ENCODE measurements at places on chromosomes 7 and 10. TPM values are rescaled to one million over a fixed set of nuclear protein-coding genes. Genes with fewer than 3 reads are reported as not detected.

Gene ZPBP
- total RNA-seq: not detected

- no peak for DNase-seq
- H3K36me3 ChIP-seq: no peaks in the 10 kb centered on the region
- no peak overlapping the region for H3K4me3 ChIP-seq
- no peak overlapping the region for H3K27ac ChIP-seq
Observed at GRCh38 chr10:34380856-34381255, 434.2 kb downstream of the PARD3 start.

DNA sequence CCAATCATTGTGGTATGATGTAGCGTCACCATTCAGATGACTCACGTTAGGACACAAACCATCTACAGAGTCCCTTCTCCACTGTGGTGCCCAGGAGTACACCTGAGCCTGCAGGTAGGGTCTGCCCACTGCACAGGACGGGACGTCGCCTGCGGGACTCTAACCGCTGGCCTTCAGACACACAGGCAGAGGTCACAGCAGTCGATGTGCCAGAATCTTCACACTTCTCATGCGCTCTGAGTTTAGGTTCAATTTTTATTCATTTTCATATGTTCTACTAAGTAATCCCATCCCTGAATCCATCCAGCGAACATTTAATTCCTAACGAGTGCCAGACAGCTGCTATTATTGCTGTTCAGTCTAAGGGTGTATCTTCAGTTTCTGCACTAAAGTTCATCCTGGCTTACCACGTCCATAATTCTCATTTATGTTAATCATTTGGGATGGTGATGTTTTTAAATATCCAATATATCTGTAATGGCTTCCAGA, 73.3 kb downstream of the CXCL12 start:
- no peak overlapping the region for H3K27ac ChIP-seq
- H3K27me3 ChIP-seq: peaks cover 13% of the 10 kb centered on the region
- H3K36me3 ChIP-seq: no peaks in the 10 kb centered on the region
- peak overlapping the region; percentile 25 for H3K4me3 ChIP-seq
- no peak for DNase-seq
- H3K4me1 ChIP-seq: peaks cover 4% of the 10 kb centered on the region

Gene CHST3
- not detected for total RNA-seq

DNA sequence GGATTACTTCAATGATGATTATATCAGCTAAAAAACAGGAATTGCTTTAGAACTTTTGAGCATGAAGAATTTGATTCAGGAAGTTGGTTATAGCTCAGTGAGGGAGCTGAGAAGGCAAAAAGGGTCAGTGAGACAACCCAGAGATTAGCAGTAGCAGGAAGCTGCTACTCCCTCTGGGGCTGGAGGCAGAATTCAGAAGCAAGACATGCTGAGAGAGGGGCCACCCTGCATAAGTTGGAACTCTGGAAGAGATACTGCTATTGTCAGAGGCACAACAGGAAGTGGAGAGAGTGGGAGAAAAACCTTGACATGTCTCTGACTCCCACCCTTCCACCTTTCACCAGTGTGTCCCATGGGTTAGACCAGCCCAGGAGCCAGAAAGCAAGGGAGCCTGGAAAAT, 488.7 kb downstream of the ADRA2A start:
- H3K4me1 ChIP-seq: no peaks in the 10 kb centered on the region
- no peak overlapping the region for H3K4me3 ChIP-seq
- DNase-seq: no peak
- no peaks in the 10 kb centered on the region for H3K36me3 ChIP-seq

Gene ELAPOR2
- total RNA-seq: 5.1 TPM

GRCh38 chr7:29320577-29320976, 126.0 kb downstream of the CHN2 start:
- no peaks in the 10 kb centered on the region for H3K36me3 ChIP-seq
- no peak overlapping the region for H3K27ac ChIP-seq
- no peaks in the 10 kb centered on the region for H3K27me3 ChIP-seq

GRCh38 chr7:73418113-73418703, 15.4 kb upstream of the FZD9 start:
- H3K36me3 ChIP-seq: no peaks in the 10 kb centered on the region
- H3K27ac ChIP-seq: no peak overlapping the region
- H3K27me3 ChIP-seq: no peaks in the 10 kb centered on the region
- no peak overlapping the region for H3K4me3 ChIP-seq

DNA sequence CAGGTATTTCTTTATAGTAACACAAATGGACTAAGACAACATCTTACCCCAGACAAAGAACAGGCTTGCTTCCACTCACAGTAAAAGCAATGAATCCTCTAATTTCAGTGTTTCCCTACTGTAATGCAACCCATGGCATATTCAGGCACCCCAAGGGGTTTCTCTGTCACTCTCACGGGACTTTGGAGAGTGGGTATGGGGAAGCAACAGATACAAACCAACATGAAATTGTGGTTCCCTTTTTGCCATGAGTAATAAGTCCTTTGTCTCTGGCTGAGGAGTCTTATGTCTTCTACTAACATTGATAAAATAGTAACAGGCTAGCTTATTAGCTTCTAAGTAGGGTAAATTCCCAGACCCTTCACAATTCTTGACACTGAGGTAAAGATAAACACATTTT, 51.4 kb upstream of the AOAH start:
- no peak overlapping the region for H3K4me3 ChIP-seq
- DNase-seq: no peak
- H3K4me1 ChIP-seq: peaks cover 33% of the 10 kb centered on the region

GRCh38 chr10:45418849-45419675, 45.0 kb downstream of the ALOX5 start:
- peaks cover 40% of the 10 kb centered on the region for H3K36me3 ChIP-seq
- peak; percentile 62 for DNase-seq
- H3K27ac ChIP-seq: peak overlapping the region; percentile 97
- H3K4me1 ChIP-seq: peaks cover 64% of the 10 kb centered on the region
- H3K4me3 ChIP-seq: peak overlapping the region; percentile 95
- no peaks in the 10 kb centered on the region for H3K27me3 ChIP-seq

- no peak overlapping the region for H3K27ac ChIP-seq
- no peaks in the 10 kb centered on the region for H3K4me1 ChIP-seq
- DNase-seq: peak; percentile 7
Observed at GRCh38 chr7:45708046-45708950, 134.1 kb downstream of the ADCY1 start.

Gene DGKB
- total RNA-seq: not detected

DNA sequence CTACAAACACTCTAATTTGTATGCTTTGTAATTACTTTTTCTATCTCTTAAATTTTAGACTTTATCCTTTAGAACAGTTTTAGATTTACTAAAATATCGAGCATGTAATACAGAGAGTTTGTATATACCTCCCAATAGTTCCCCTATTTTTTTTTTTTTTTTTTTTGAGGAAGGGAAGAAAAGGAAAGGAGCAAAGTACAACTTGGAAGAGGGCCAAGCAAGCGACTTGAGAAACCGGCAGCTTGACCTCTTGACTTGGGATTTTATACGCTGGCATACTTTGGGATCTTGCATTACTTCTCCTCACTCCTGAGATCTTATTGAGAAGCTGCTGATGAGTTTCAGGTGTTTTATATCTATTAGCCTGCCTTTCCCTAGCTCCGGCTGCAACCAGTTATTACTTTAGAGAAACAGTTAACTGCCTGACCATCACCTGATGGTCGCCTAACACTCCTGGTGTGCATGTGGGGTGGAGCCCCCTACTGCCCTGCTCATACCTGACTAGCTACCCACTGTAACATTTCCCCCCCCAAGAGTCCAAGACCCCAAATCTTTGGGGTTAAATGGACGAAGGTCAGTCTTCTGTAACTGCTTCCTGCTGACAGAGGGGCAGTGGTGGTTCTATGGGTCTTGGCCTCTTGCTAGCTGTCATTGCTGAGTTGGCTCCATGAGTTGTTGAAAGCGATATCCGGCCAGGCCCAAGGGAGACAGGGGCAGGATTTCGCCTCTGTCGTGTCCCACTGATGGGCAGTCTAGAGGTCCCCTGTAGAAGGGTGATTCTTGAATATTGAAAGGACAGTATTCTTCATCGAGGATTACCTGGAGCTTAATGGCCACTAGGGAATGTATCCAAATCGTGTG, 28.5 kb downstream of the MKLN1 start:
- H3K4me1 ChIP-seq: peaks cover 76% of the 10 kb centered on the region
- no peak for DNase-seq
- H3K4me3 ChIP-seq: no peak overlapping the region
- peaks cover 4% of the 10 kb centered on the region for H3K36me3 ChIP-seq
- no peaks in the 10 kb centered on the region for H3K27me3 ChIP-seq

- no peak overlapping the region for H3K4me3 ChIP-seq
- H3K36me3 ChIP-seq: no peaks in the 10 kb centered on the region
- no peaks in the 10 kb centered on the region for H3K4me1 ChIP-seq
- H3K27me3 ChIP-seq: peaks cover 9% of the 10 kb centered on the region
- DNase-seq: no peak
Observed at GRCh38 chr10:44393834-44394547, 9.1 kb upstream of the CXCL12 start.

Gene SEMA4G
- 0.78 TPM for total RNA-seq

GRCh38 chr10:98481404-98481945, 34.7 kb upstream of the HPS1 start:
- H3K36me3 ChIP-seq: no peaks in the 10 kb centered on the region
- DNase-seq: no peak
- H3K4me3 ChIP-seq: no peak overlapping the region

Gene CDNF
- 0.98 TPM for total RNA-seq

Gene ATAD1
- total RNA-seq: 34.7 TPM

DNA sequence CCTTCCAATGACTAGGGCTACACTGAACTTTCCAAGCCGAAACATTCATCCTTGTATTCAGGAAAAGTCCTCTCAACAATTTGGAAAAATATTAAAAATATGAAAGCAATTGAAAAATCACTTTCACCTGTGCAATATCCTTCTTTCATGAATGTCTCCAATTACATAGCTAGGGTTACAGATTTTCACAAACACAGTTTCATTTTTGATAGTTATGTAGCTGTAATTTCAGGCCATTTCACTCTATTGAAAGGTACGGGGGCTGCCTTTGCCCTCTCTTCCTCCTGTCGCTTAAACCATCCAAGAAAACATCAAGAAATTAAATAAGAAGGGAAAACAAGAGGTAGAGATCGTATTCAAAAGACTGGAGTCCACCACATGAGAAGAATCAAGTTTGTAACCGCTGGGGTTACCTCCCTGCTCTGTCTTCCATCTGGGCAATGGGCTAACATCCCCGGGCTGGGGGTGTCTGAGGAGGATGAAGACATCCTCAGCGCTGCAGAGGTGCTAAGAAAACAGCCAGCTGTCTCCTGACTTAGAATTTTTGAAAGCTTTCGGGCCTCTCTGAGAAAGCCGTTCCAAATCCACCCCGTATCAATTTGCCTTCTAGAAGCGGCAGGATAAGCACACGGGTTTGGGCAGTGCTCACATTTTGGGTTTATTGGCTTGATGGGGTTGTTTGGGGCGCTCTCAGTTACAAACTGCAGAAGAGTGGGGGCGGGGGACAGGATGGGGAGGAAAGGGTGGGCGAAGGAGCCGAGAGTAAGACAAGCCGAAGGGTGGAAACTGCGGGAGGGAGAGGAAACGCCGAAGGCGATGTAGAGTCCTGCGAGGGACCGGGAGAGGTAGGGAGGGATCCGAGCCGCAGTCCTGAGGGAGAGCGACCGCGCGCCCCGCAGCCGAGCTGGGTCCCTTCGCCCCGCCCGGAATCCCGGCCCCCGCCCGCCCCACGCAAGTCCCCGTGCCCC, 24.3 kb upstream of the VAX1 start:
- no peaks in the 10 kb centered on the region for H3K36me3 ChIP-seq
- DNase-seq: no peak
- peaks cover 12% of the 10 kb centered on the region for H3K4me1 ChIP-seq
- H3K27me3 ChIP-seq: peaks cover 67% of the 10 kb centered on the region
- H3K4me3 ChIP-seq: no peak overlapping the region

Gene ELFN1
- total RNA-seq: not detected

Gene ENTPD1
- total RNA-seq: 187 TPM

DNA sequence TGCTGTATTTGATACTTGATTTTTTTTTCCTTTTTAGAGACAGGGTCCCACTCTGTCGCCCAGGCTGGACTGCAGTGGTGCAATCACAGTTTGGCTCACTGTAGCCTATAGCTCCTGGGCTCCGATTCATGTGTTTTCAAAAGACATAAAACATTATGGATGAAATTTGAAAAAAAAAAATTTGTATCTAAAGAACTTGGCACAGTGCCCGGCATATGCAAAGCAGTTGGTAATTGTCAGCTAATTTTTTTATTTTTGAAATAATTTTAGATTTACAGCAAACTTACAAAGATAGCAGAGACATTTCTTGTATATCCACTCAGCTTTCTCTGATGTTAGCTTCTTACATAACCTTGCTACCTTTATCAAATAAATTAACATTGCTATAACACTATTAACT, 20.3 kb upstream of the SAMD8 start:
- H3K27me3 ChIP-seq: peaks cover 2% of the 10 kb centered on the region
- H3K4me1 ChIP-seq: peaks cover 2% of the 10 kb centered on the region

Gene ZC3HAV1
- 76.3 TPM for total RNA-seq

DNA sequence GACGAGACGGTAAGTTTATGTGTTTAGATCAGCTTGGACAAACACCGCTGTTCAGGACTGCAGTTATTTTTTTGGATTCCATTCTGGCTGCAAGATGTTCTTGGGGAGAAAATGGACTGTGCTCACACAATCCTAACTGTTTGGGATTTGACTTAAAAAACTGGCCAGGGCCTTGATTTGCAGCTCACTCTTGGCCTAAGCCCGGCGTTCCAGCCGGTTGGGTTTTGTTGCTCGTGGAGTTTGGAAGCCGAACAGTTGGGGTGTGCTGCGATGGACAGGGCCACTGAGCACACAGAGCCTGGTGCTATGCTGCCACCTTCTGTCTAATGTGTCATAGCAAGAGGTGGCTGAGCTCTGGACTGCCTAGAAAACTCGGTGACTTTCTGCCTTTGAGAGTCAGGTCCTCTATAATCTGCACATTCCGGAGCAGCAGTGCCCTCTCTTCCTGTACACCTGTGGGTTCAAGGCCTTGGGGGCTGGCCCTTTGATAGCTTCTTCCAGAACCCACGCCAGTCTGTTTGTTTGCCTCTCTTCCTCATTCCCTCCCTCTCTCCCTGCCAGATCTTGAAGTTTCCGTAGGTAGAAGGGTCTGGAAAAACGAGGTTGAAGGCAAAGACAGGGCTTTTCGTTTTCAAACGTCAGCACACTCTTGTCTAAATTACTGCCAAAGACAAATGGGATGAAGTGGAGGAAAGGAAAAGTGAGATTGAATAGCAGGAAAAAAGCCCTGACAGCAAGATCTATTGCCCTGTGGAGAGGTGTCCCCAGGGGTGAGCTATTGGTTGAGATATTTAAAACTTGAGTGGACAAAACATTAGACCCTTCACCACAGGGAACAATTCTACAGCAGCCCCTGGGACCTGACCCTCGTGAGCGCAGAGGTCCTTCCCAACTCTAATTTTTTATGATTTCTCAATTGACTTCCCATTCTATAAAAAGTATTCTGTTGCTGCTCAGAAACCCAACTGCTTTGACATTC, 167.5 kb upstream of the HABP2 start:
- H3K4me3 ChIP-seq: no peak overlapping the region
- peaks cover 15% of the 10 kb centered on the region for H3K4me1 ChIP-seq
- peaks cover 22% of the 10 kb centered on the region for H3K27me3 ChIP-seq
- no peak for DNase-seq
- no peaks in the 10 kb centered on the region for H3K36me3 ChIP-seq

GRCh38 chr7:46738796-46739195, 817.7 kb upstream of the IGFBP3 start:
- no peaks in the 10 kb centered on the region for H3K27me3 ChIP-seq
- no peaks in the 10 kb centered on the region for H3K36me3 ChIP-seq
- no peak overlapping the region for H3K27ac ChIP-seq

Gene TYW1
- 26.1 TPM for total RNA-seq

All from activated B cell treated with CpG ODN at 0.5 μM for 24 hours (primary cell).